ENCODE measurements at places on chromosomes 12 and 14.

DNA sequence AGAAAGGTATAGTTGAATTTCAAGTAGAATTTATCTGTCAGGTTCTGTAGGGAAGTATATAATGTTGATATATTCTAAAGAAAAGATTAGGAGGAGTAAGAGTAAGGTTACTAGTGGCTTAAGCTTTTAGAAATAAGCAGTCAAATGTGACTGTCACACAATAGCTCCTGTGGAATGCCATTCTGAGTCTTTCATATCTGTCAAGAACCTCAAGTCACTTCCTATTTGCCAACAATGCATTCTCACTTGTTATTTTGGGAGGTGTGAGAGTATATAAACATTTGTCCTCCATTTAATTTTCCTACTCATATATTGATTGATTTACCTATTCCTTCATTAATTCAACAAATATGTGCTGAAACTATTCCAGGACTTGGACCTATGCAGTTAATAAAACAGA is 11.7 kb downstream of the CLEC9A start:
- no peak for DNase-seq

DNA sequence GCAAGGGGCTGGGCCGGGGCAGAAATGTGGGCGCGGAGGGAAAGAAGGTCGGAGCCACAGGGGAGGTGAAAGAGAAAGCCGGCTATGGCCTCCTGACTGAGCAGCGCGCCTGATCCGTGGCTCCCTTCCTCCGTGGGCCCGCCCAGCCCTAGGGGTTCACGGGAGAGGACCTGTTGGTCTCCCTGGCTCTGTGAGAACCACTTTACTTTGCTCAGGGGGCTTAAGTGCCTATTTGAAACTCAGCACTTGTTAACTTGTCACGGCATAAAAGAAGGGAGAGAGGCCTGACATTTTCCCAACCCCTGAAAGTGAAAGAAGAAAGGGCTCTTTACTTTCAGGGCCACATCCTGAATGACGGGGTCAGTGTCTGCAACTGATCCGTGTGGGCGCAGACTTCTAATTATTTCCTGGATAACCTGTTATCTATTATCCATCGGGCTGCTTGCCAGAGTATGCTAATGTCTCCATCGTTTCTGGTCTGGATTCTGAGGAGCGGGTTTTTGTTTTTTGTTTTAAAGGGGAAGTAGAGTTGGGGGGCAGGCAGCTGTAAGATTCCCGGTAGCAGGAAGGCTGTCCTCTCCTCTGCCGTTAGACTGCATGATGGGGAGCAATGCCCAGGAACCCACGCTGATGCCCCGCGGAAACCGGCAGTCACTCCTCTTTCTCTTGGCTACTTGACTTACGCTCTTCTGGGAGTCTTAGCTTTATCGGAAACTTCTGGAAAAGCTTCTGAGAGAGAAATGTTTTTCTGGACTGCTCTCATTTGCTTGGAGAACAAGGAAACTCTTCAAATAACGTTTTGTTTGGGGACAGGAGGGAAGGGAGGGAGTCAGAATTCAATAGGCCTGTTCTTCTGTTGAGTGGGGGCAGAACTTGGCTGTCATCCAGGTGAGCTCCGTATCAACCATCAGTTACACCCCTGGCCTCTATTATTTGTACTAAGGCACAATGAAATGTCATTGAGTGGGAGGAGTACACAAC is 127.7 kb upstream of the MAX start:
- DNase-seq: peak; percentile 86

DNA sequence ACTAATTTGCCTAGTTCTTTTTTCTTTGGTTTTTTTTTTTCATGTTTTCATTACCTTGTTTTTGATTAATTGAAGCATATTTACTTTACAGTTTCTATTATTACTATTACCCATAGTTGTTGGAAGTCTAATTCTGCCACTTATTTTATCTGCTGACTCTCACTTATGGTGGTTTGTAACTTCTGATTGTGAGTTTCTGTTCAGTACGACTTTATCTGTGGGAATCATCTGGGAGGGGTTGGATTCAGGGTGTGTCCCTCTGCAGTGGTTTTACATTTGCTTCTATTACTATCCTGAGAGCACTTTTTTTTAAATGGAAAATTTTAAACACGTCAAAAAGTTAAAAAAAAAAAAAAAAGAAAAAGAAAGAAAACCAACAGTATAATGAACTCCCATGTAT is 26.4 kb upstream of the SOS2 start:
- no peak for DNase-seq

GRCh38 chr14:76695263-76695920 is 65.9 kb upstream of the VASH1 start:
- no peak for DNase-seq

DNA sequence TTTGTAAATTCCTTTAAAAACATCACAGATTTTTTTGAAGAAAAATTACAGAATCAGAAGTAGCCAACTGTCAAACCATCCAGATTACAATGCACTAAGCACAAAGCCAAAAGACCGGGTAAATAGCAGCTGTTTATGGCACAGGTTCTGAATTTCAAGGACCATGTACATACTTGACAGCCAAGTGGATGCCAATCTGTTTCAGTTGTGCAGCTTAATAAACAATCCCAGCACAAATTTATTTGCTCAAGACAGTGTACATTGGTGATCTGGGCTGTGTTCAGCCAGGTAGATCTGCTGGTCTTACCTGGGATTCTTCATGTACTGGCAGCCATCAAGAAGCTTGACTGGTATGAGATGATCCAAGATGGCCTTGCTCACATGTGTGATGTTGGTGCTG is 229.8 kb upstream of the FLRT2 start:
- no peak for DNase-seq

DNA sequence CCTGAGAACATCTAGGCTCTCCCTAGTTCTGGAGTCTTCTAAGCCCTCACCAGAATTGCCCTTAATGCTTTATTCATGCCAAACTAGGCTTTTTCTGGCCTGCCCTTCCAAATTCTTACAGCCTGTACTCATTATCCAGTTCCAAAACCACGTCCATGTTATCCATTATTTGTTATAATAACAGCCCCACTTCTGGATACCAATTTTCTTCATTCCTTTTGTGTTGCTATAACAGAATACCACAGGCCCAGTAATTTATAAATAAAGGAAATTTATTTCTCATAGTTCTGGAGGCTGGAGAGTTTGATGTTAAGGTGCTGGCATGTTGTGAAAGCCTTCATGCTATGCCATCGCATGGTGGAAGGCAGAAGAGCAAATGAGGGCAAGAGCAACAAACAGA is 68.0 kb upstream of the AMIGO2 start:
- DNase-seq: no peak

DNA sequence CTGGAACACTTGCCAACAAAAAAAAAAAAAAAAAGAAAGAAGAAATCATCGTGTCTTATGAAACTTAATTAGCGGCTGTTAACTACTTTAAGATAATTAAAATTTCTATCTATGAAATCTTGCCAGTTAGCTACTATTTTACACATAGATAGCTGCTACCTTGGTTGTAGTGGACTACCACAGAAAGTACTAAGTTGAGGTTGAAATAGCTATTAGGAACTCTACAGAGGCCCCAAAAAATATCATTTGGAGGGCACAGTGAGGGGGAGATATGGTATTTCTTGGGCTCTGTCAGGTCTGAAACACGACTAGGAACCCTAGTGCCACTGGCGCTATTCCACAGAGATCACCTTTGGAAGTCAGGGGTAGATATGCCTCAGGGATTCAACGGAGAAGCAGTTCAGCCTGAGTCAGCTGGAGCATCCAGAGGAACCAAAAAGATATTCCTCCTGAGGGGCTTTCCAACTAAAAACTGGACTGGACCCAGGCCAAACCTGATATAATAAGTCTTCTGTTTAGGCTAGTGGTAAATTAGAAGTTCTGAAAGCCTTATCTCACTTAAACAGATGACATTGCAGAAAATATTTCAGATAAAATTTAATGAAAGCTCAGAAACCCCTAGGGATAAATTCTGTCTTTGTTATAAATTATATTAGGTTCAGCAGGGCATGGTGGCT is 126.1 kb downstream of the EPS8 start:
- DNase-seq: no peak

DNA sequence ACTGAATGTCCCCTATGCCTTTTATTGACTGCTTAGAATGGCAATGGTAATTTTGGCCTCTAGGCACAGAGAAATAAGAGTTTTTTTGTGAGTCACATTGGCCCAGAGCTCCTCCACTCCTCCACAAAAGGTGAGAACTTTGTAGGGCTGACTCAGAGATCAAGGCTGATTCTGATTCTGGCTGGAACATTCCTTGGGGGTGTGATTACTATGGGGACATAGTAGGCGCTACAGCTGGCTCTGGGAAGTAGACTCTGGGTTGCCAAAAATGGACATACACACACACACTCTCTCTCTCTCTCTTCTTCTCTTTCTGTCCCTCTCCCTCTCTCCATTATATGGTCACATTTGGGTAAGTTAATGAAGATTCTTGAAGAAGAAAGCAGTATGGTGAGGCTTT is 174.6 kb upstream of the DDHD1 start:
- DNase-seq: no peak

DNA sequence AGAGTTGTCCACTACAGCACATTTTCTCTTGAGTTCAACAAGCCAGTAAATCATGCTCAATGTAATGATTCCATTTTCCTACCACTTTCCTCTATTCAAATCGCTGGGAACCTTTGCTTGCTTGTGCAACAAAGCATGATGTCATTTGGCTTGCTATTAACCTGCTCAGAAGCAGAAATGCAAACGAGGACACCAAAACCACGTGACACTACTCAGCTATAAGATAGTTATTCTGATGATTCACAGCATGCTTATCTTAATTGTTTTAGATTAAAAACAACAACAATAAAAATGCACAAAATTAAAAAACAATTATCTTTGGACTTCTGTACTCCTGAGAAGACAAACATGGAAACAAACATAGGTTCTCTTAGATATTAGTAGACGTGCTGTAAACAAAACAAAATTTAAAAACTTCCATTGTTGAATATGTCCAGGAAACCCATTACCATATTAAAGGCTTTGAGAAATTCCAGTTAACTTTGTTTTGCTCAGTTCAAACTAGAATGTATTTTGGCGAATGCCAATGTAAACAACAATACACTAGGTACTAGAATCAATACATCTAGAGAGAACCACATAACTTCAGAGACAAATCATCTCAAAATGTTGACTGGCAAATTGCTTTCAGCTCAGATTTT is 77.5 kb upstream of the KRAS start:
- no peak for DNase-seq

GRCh38 chr12:85695097-85695715 is 141.0 kb downstream of the RASSF9 start:
- DNase-seq: no peak

- DNase-seq: no peak
Observed at GRCh38 chr12:93908846-93909567, 231.8 kb downstream of the CRADD start.

DNA sequence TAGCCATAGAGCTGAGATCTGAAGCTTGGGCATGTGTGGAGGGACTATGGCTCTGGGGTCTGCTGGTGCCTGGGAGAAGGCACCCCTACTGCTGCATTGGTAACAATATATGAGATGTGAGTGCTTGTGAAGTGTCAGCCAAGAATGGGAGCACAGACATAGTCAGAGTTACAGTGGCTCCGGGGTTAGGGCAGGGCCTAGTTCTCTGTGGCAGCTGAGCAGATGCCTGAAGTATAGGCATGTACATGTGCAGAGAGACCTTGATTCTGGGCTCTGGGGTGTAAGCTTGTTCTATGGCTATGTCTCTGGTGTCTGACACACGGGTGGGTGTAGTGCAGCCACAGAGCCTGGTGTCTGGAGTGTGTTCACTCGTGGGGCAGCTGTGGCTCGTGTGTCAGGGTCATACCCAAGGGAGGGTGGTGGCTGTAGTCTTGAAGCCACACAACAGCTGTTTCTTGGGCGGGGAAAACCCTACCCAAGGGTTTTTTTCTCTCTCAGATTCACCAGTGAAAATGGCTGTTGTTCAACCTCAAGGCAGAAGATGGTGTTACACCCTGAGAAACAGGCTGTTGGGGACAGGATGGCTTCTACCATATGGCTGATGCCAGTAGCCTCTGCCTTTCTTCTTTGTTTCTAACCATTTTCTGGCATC is 11.9 kb upstream of the TCL1A start:
- no peak for DNase-seq

- DNase-seq: no peak
Observed at GRCh38 chr12:19316425-19316824, 122.9 kb upstream of the AEBP2 start.

- DNase-seq: no peak
Observed at GRCh38 chr12:31567029-31567428, 23.9 kb downstream of the DENND5B start.

GRCh38 chr12:59345406-59345805 is 250.4 kb upstream of the SLC16A7 start:
- no peak for DNase-seq
